ENCODE measurements at places on chromosomes 1 and 21.

- DNase-seq: no peak
Measured at GRCh38 chr1:99745061-99745460, 21.4 kb downstream of the FRRS1 start.

- DNase-seq: no peak
Measured at GRCh38 chr1:14247666-14248065, 350.8 kb upstream of the KAZN start.

DNA sequence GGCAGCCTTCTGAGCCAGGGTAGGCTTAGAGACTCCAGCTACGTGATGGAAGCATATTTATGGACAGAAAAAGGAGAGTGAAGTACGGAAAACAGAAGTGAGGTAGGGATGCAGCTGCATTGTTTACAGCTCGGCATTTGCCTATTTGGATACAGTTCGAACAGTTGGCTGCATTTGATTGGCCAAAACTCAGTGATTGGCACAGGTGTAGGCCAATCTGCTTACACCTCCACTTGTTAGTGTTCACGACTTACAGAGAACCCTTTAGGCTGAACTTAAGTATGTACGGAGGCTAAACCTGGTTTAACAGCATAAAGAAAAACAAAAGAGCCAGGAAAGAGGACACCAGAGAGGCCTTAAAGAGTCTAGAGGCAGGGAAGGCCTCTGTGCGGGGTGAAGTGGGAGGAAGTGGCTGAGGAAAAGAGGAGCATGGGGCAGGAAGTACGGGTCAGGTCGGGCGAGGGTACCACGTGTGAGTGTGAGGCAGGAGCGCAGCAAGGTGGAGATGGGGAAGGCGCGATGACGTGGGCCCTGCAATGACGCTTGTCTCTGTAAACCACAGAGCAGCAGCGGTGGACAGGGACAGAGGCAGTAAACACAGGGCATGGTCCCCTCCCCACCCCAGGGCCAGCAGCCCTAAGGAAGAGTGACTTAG is 32.0 kb downstream of the RSPH1 start:
- DNase-seq: peak; percentile 57

DNA sequence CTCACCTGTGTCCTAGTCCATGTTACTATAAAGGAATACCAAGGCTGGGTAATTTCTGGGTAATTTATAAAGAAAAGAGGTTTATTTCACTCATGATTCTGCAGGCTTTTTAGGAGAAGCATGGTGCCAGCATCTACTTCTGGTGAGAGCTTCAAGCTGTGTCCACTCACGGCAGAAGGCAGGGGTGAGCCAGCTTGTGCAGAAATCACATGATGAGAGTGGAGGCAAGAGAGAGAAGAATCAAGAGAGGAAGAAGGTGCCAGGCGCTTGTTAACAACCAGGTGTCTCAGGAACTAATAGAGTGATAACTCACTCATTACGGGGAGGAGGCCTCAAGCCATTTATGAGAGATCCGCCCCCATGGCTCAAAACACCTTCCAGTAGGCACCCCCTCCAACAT is 67.5 kb upstream of the CD34 start:
- DNase-seq: no peak

GRCh38 chr1:16231331-16232315 is 5.4 kb downstream of the CPLANE2 start:
- no peak for DNase-seq

GRCh38 chr1:178385662-178386061 is 111.1 kb downstream of the CLEC20A start:
- DNase-seq: no peak

DNA sequence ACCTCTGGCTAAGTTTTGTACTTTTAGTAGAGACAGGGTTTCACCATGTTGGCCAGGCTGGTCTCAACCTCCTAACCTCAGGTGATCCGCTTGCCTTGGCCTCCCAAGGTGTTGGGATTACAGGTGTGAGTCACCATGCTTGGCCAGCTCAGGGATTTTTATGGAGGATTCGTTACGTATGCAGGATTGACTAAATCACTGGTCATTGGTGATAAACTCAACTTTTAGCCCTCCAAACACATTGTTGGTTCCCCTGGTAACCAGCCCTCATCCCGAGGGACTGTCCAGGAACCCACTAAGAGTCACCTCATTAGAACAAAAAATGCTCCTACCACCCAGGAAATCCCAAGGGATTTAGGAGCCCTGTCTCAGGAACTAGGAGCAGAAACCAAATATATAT is 40.4 kb downstream of the ST3GAL3 start:
- DNase-seq: no peak

DNA sequence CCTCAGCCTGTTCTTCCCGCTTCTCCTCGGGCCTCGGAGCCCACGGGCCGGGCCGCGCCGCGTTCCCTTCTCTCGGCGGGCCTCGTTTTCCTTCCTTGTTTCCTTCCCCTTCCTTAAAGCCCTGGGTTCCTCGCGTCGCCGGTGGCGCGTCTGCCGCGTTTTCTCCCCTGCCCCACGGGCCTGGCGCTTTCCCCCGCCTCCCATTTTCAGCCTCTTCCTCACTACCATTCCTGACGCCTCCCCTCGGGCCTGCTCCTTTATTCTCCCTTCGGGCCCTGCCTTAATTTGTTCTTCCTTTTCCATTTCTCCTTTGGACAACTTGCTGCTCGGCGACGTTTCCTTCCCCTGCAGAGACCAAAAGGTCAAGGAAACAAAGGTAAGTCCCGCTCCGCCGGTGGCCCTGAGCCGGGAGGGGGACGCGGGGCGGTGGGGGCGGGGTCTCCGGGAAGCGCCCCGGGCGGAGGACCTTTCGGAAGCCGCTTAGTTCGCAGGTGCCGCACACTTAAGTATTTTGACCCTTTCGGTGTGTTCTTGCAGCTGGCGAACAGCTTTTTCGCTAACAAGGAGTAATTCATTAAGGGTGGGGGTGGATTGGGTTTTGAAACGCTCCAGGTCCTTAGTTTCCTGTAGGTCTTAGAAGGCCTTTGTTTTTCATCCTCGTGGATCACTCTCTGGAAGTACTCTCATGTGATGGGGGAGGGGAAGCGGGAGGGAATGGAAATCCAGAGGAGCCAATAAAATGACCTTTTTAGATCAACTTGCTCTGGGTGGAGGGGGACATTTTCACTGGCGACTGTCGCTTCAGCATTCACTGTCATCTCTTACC is 780 bp downstream of the YTHDF2 start:
- DNase-seq: peak; percentile 74

GRCh38 chr1:42420121-42420520 is 35.7 kb downstream of the ZMYND12 start:
- no peak for DNase-seq

DNA sequence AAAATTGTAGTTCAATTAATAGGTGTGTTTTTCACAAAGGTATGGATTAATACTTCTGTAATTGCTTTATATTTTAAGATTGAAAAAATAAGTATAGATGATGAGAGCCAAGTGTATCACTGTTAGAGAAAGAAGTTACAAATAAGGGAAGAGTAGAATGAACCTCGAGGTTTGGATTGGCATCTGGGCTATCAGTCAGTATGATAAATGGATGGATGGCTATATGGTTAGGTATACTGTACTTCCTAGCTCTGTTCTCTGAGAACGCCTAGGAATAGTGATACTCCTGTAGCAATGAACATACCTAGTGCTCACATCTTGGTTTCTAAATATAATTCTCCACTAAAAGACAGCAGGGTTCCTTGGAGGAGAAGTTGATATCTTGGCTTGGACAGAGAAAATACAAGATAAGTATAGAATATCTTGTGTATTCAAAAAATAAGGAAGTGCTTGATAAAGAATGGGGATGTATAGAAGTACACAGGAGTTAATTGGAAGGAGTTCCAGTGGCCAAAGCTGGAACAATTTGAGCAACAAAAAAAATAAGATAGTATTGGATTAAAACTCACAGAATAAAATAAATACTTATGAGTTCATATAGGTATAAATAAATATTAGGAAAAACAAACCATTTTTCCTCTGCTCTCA is 12.4 kb downstream of the IPO9 start:
- DNase-seq: no peak

GRCh38 chr1:167563579-167564246 is 10.2 kb upstream of the CREG1 start:
- DNase-seq: no peak

DNA sequence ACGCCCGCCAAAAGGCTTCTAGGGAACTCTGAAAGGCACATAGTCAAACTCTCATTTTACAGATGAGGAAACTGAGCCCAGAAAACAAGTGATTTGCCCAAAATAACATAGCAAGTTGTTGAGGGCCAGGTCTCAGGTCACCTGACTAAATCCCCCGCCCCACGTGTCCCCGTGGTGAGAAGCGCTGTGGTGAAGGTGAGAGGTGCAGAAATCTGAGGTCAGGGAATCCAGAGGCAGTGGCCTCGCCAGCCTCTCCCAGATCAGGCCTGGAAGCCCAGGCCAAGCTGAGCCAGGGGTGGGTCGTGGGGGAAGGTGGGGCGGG is 5.1 kb downstream of the HDGF start:
- no peak for DNase-seq

- DNase-seq: no peak
Measured at GRCh38 chr1:186421446-186421845, 39.5 kb downstream of the PDC start.

- DNase-seq: no peak
Measured at GRCh38 chr1:220902916-220903315, 23.7 kb downstream of the HLX start.

Data from left forelimb (tissue), 1 donor.